ENCODE measurements at places on chromosomes 7 and 10.

GRCh38 chr7:107890493-107890961, 456 bp upstream of the DLD start:
- DNase-seq: no peak

DNA sequence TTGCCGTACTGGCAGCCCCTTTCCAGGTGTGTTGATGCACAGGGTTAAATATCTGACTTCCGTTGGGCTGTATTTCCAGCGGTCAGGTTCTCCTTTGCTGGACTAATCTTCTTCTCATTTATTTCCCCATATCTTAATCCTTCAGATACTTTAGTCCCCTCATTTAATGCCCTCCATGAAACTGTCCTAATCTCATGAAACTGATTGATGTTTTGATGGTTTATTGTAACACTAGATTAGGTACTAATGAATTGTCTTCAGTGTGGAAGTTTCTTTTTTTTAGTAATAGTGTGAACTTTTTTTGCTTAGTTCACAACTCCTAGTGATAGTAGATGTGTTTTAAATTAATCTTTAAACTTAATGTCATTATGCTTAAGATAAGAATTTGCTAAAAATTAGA, 6.3 kb downstream of the CUL1 start:
- no peak for DNase-seq

- DNase-seq: no peak
These were observed 71.8 kb downstream of the ARHGAP21 start for GRCh38 chr10:24651923-24652322.

DNA sequence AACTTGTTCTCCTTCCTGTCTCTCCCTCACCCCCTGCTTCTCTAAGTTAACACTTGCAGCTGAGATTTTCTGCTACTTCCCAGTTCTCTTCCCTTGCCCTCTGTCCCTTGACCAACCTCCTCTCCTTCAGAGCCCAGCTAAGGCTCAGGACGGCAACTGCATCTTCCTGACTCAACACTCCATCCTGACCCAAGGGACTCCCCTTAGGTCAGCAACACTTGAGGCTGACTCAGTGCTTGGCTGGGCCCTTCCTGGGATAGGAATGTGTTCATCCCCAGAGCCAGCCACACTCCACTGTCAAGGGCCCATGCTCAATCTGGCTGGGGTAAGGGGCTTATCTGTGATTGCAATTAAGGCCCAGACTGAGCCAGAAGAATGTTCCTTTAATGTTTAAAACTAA, 3.4 kb downstream of the CALHM2 start:
- DNase-seq: no peak

DNA sequence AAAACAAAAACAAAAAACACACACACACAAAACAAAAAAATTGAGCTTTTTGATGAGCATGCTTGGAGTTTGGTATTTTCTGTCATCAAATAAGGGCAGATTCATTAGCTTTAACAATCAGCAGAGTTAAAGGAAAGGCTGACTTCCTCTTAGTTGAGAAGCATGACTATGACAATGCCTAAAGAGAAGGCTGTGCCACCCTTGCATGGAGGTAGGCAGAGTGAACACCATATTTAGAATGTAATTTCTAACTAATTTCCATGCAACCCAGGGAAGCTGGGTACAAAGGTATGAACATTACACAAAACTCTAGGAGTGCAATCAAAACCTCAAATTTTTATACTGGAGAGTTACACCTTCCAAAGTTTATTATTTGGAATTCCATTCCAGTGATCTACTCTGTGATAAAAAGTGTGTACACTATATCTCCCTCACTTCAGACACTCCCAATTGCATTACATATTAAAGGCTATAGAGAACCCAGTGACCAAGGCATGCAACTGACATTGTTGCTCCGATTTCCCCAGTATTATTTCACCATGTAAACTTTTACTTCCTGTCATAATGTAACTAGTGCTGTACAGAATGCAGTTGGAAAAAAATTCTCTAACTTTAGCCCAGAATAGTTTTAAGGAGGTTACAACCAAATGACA, 9.4 kb upstream of the CYCS start:
- DNase-seq: no peak

- DNase-seq: no peak
These were observed 10.7 kb upstream of the IDI2 start for GRCh38 chr10:1036341-1036791.

GRCh38 chr7:22627136-22627535, 99.9 kb upstream of the IL6 start:
- no peak for DNase-seq

DNA sequence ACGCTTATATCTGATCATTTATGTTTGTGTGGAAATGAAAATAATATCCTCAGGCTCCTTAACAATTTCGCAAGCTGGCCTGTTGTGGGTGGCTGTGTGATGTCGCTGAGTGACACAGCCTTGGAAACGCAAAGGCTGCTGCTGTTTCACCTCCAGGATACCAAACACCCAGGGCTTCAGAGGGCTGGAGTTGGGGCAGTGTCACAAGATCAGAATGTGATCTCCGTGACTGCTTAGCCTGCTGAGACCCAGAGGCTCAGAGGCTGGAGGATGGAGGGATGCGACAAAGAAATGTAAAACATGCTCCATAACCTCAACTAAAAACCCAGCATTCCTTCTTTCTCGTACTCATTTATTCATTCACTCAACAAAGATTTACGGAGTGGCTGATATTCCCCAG, 37.2 kb upstream of the BMPER start:
- no peak for DNase-seq

GRCh38 chr7:28272461-28272877, 91.9 kb upstream of the JAZF1 start:
- peak; percentile 67 for DNase-seq

GRCh38 chr10:68296843-68297663, 34.8 kb upstream of the HNRNPH3 start:
- no peak for DNase-seq

- DNase-seq: no peak
These were observed 49.9 kb upstream of the NANOS1 start for GRCh38 chr10:118979661-118980060.

DNA sequence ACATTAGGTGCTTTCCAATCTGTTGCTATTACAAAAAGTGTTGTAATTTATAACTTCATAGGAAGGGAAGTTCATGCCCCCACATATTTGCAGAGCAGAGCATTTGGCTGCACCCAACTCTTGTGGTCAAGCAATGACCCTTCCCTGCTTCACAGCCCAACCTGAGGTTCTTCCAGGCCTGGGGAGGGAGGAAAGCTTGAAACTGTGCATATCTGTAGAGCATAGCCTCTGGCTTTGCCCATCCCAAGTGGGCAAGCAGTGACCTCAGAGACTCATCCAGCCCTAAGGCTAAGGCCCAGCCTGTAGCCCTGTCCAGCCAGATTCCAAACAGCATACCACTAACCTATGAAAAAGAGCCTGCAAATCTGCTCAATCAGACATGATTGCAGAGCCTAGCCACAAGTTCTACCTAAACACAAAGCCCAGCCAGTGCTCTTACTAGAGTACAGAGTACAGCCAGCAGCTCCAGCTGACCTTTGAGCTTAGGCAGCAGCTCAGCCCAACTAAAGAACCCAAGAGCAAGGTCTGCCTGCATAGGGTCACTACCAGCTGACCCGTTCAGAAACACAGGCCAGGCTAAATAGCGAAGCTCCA, 14.4 kb upstream of the GSTK1 start:
- no peak for DNase-seq

DNA sequence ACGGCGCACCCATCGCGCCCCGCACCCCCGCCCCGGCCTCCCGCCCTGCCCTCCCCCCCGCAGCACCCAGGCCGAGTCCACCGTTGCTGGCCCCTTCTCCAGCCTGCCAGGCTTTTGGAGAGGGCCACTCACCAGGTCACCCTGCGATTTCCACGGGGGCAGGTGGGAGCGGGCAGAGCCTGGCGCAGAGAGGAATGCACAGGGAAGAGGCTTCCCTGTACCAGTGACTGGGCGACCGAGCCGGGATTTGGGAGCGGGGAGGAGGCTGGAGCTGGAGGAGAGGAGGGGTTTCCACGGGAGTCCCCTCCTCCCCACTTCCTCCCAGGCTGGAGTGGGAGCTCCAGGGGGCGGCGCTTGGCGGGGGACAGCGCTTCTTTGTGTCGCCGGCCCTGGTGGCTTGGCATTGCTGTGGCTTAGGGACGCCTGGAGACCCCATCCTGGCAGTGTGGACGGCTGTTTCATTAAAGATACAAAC, 19.3 kb downstream of the TCAF1 start:
- peak; percentile 93 for DNase-seq

- DNase-seq: no peak
These were observed 128.1 kb upstream of the PTPRZ1 start for GRCh38 chr7:121744877-121745276.

DNA sequence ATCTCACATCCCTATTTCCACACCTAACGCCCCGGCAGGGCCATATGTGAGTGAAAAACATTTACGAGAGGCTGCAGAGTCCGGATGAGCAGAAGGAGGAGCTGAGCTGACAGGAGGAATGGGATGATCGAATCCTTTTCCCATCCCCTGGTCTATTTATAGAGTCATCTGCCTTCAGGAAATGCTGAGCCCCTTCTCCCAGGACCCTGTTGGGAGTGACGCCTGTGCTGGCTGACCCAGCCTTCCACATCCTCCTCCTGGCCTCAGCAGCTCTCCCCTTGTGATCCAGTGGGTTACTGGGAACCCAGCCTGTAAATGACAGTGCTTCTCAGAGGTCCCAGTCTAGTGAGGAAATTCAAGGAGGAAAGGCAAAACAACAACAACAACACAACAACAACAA, 16.6 kb downstream of the DENND2A start:
- no peak for DNase-seq

DNA sequence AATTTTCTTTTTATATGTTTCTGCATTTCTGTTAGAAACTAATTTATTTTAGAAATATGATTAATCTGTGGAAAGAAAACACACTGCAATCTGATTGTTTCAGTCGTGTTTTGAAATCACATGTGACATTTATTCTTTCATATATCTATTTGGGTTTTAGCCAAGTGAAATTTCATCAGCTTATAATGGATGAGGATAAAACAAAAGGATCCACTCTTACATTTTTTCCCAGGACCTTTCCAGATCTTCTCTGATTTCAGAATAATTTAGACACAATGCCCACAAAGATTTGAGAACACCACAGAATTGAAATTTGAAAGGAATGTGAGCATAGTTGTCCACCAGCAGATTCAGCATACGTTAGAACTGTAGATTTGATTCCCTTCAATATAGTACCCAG, 29.1 kb downstream of the CBLL1 start:
- DNase-seq: no peak

- DNase-seq: no peak
These were observed 52.2 kb upstream of the INPP5A start for GRCh38 chr10:132485391-132485790.

- DNase-seq: no peak
These were observed 12.0 kb upstream of the BLNK start for GRCh38 chr10:96283351-96283750.

All from WERI-Rb-1 (cell line).